T-helper 9 cell (primary cell): ENCODE measurements at places on chromosomes 6 and 20.
A peak's percentile ranks its signal among the peaks of the same experiment; 100 is the strongest.

DNA sequence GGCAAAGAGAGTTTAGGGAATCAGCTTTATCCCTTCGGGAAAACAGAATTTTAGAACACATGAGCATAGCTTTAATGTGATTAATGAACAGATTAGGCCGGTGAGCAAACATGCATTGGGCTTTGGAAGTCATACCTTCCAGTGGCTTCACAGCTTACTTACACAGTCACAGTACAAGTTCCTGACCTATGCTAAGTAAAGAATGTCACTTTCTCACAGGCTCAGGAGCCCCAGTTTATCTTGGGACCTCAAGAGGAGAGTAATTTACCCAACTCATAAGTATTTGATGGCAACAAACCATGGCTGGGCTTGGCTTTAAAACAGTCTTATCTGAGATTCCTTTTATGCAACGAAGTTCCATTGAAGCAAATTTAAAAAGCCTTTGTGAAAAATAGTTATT lies 195.9 kb downstream of the AKAP7 start:
- no peak for DNase-seq

- DNase-seq = no peak
Measured at GRCh38 chr6:118263921-118264486, 284.1 kb upstream of the PLN start.

GRCh38 chr20:41050361-41051008 lies 21.9 kb downstream of the TOP1 start:
- no peak for DNase-seq

DNA sequence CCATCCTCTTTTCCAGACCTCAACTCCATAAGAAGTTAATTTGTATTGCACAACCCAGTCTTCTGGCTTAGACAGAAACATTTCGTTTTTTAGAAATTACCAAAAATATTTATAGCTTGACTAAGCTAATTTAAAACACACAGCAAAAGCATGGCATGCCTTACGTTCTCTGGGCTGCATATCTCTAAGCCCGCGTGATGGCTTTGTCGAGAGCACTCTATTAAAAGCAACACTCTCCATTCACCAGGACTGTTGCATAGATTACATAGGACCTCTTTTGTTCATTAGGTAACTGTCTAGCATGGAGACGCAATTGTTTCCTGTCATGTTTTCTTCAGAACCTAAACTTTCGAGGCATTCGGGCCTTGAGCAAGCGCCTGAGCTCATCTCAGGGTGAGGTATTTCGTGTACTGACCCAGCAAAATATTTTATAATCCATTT lies 104.5 kb downstream of the IBTK start:
- no peak for DNase-seq

DNA sequence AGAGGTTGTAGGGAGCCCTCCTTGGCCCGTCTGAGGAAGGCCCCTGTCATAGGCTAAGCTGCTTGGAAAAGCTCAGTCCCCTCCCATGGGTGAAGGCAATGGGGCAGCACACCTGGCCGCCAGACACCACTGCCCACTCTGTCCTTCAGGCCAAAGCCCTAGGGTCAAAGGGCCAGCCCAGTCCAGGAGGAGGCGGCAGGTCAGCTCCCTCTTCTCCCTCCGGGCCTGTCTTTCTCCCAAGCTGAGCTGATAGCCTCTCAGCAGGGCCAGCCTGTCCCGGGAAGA lies 5.1 kb upstream of the CLPSL2 start:
- DNase-seq = no peak

- DNase-seq = no peak
Measured at GRCh38 chr6:128491610-128492206, 28.7 kb downstream of the PTPRK start.

- DNase-seq = no peak
Measured at GRCh38 chr20:9409352-9409751, 105.0 kb upstream of the LAMP5 start.

DNA sequence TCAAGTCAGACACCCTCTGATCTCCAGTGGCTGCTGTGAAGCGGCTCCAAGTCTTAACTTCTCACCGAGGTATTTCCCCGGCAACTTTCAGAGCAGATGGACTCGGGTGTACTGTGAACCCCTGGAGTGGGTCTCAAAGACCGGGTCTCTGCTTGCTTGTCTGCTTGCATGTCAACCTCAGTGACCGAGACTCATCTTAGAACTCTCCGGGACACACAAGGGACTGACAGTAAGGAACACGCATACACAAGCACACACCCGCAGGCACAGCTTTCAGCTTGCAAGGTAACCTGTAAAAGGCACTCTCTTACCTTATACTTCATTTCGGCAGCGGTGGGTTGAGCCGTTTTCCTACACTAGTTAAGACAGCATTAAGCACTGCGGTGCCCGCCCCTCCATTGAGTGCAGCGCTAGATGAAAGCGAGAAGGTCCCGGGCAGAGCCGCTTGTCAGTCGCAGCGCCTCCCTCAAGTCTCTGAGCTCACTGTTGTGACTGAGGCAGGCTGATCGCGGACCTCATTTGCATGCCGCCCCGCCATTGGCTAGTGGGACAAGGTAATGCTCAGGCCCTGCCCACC lies at the start of gene NEDD9:
Gene NEDD9, minus strand, starts transcription at position 476 of the 577 bp plus-strand sequence. Its CDS starts 153 bp downstream, at position 323.
- DNase-seq = peak; percentile 94
